ENCODE measurements at places on chromosomes 5 and 9.

DNA sequence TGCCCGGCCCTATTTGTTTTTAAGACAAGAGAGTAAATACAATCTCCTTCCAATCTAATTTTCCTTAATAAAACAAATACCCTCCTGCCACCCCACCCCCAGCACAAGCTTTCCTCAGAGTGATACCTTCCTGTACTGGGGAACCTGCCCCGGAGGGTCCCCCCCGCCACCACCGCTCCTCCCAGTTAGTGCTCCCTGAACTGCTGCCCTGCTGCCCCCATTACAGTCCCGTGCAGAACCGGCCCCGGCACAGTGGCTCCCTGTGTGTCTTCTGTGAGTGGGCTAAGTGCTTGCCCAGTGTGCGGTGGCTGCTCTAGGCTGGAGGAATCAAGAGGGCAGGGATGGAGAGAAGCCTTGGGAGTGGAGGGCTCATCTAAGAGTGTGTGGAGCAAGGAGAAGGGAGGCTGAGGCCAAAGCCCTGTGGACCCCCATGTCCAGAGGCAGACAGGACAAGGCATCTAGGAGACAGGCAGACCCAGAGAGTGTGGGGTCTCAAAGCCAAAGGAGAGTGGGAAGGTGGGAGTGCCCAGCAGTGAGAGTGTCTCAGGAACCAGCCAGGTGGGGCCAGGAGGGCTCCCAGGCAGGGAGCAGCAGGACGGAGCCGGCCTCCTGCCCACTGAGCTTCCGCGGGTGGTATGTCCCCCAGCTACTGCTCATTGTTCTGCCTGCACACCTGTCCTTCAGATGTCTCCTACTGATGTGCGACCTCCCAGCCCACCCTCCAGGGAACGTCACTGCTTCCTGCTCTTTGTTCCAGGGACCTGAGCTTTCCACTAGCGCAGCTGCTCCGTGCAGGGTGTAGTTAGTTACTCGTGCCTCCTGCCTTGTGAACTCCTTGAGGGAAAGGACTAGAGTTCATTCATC, 129.0 kb downstream of the DAB2IP start:
- DNase-seq = no peak

GRCh38 chr9:20321423-20322082, 300.7 kb downstream of the MLLT3 start:
- DNase-seq = peak; percentile 64

DNA sequence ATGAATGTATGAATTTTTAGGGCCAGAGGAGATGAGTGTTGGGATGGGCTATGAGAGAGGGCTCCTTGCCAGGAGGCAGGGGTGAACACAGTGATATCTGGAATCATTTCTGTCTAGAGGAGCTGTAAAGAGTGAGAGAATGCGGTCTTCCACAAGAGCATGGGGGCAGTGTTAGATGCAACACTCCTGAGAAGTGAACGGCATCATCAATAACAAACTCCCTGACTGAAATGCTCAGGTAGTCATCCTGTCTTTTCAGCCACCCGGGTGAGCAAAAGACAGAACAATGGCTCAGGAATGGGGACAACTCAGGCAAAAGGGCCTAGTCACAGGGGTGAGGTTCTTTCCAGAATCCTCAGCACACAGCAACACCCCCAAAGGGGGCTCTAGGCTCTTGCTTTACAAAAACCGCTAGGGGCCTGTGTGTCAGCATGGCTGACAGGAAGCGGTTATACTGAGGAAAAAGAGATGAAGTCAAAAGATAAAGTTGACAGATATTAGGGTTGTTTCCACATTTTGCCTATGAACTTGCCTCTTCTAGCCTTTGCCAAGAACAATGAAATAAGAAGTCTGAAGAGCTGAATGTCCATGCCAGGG, 104.6 kb upstream of the LRRTM2 start:
- peak; percentile 87 for DNase-seq

DNA sequence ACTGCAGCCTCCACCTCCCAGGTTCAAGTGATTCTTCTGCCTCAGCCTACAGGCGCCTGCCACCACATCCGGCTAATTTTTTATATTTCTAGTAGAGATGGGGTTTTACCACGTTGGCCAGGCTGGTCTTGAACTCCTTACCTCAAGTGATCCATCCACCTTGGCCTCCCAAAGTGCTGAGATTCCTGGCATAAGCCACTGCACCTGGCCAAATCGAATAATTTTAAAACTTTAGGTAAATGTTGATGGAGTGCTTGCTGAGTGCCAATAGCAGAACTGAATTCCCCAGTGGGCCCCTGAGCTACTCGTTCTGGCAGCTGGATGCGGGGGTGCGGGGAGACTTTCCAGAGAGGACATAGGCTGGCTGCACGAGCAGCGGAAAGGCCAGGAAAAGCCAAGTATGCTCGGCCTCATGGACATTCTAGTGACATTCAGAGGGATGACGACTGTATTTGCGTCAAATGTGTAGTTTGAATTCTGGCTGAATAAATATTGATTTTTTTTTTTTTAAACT, 16.8 kb downstream of the TRAF2 start:
- DNase-seq = no peak

GRCh38 chr5:75364571-75365280, 27.7 kb downstream of the HMGCR start:
- no peak for DNase-seq

DNA sequence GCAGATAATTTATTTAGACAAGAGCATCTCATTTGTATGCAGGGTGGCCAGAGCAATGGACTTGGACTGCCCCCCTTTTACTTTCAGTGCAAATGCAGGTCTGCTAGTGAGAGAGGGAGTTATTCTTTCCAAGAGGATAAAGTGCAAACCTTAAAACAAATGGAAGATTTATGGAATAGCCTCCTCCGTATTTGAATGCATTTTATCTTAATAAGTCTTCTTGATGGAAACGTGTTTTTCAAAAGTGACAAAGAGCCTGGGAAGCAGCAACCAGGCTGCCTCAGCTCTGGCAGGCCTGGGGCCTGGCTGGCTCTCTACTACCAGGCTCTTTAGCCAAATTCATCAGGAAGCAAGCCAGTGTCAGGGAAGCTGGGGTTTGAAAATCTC, 6.8 kb downstream of the NR2F1 start:
- no peak for DNase-seq

GRCh38 chr9:8895861-8896224, 1096.3 kb upstream of the DMAC1 start:
- peak; percentile 39 for DNase-seq

DNA sequence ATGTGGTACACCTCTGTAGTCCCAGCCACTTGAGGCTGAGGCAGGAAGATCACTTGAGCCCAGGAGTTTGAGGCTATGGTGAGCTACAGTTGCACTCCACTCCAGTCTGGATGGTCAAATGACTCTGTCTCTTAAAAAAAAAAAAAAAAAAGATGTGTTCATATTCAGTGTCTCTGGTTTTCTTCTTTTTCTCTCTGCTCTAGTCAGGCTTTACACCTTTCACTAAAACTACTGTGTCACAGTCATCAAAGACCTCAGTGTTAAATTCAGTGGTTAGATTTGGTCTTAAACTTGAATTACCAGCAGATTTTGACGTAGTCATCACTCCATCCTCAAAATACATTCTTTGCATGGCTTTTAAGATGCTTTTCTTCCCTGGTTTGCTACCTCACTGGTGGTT, 28.8 kb downstream of the NAA35 start:
- no peak for DNase-seq

GRCh38 chr5:115954144-115954543, 8.1 kb upstream of the LVRN start:
- DNase-seq = no peak
